ENCODE measurements at places on chromosomes 5 and 9.
A peak's percentile ranks its signal among the peaks of the same experiment; 100 is the strongest.

DNA sequence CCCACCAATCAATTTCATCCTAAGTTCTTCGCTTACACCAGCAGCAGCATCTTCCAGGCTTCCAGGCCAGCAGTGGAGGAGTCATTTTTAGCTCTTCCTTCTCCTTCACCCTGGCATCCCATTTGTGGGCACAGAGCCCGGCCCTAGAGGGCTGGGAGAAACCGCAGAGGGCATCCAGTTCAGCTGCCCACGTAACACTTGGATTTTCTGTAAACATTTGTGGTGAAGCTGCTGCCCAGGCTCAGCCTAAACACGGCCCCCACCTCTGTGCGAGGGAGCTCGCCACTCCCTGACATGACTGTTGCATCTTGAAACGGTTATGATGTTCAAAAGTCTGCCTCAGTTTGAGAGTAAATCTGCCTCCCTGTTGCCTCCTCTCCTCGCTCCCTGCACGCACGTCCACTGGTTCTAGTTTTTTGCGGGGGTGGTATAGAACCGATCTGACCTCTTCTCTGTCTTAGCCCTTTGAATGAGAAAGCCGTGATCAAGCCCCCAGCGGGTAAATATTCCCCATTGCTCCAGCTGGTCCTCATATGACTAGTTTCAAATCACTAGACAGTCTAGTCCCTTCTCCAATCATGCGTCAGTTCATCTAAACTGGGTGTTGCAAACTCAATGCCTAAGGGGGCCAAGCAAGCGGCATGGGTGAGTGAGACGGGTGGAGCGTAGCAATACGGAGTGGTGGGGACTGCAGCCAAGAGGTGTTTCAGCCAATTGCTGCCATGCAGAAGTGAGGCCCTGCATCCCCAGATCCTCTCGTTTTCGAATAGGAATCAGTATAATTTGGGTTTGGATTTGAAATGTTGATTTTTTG, 34.9 kb upstream of the N4BP3 start:
- DNase-seq = no peak

GRCh38 chr9:38042626-38043357, 26.2 kb downstream of the SHB start:
- DNase-seq = no peak

DNA sequence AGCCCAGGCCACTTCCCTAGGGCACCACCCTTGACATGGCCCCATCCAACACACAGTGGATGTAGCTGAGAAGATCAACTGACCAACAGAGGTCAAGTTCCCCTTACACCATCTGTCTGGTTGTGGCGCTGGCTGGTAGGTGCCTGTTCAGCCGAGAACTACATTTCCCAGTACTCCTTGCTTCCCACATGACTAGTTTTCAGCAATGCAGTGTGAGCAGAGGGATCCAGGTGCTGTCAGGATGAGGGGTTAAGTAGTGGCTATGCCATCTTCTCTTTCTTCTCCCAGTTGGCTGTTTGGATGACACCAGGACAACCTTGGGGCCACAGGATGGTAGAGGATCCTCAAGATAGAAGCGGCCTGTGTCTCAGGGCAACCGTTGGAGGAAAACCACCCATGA, 48.6 kb upstream of the SH3PXD2B start:
- no peak for DNase-seq

DNA sequence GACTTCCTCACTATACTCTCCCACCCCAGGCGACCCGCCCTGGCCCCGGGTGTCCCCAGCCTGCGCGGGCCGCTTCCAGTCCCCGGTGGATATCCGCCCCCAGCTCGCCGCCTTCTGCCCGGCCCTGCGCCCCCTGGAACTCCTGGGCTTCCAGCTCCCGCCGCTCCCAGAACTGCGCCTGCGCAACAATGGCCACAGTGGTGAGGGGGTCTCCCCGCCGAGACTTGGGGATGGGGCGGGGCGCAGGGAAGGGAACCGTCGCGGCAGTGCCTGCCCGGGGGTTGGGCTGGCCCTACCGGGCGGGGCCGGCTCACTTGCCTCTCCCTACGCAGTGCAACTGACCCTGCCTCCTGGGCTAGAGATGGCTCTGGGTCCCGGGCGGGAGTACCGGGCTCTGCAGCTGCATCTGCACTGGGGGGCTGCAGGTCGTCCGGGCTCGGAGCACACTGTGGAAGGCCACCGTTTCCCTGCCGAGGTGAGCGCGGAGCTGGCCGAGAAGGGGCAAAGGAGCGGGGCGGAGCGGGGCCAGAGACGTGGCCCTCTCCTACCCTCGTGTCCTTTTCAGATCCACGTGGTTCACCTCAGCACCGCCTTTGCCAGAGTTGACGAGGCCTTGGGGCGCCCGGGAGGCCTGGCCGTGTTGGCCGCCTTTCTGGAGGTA, 2.1 kb downstream of the CA9 start:
- DNase-seq = peak; percentile 23

DNA sequence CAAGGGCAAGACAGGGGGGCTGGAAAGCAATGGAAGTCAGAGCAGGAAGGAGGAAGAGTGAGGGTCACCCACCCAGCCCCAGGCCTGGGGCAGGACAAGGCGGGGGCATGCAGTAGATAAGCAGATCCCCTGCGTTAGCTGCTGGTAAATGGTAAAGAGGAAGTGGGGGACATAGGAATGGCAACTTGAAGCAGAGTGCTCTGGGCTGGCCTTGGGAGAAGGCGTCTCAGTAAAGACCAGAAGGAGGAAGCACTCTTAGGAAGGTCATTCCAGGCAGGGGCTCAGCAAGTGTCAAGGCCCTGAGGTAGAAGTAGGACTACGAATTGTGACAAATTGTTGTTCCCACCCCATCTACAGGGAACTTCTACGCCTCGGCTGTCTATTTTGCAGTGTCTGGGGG, 15.1 kb downstream of the TCOF1 start:
- no peak for DNase-seq

DNA sequence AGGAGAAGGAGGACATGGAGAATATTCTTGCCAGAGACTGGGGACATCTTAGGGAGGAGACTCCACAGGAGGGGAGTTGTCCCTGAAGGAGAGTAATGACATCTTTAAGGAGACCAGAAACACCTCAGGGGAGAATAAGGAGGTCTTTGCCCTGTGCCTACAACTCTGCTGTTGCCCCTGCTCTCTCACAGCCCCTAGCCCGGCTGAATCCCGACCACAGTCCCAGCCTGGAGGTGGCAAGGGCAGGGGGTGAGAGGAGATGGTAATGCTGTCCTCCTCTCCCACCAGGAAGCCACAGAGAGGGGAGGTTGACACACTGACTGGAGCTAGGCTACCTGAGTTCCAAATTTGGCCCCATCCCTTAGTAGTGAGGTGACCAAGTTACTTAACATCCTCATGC, 30.2 kb upstream of the ENHO start:
- no peak for DNase-seq

- DNase-seq = no peak
Observed at GRCh38 chr5:90967851-90968250, 409.3 kb downstream of the ADGRV1 start.

DNA sequence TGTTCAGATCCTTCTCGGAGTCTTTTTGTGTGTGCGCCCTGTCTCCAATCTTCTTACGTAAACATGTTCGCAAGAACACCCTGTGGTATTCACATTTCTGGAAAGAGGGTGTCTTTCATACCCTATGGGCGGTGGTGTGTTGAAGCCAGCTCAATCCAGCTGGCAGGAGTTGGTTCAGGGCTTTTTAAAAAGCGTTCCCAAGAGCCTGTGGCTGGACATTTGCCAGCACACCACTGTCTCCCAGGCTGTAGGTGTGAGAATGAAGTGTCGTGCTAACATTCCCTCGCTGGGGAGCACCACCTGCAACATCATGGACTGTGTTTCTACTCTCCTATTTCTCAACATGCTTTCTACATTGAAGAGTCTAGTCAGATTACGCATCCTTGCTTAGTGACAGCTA, 51.7 kb downstream of the S1PR3 start:
- DNase-seq = no peak

GRCh38 chr5:151238303-151238741, 14.4 kb upstream of the CCDC69 start:
- no peak for DNase-seq

- DNase-seq = no peak
Observed at GRCh38 chr5:65482296-65482735, 596 bp upstream of the ADAMTS6 start.

DNA sequence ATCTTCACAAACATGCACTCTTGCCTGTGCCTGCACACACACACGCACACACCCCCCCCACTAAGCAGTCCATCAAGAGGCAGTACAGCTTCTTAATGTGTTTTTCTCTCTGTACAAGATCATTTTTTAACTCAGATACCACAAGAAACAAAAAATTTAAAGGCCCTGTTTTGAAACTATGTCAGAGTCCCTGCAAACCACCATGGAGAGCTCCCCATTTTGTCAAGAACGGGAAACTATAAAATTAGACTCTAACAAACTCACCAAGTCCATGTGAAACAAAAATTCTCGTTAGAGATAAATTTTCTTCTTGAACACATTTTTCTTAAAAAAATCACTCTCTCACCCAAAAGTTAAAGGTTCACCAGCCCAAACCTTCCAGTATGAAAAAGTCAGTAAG, 86.3 kb downstream of the ELAVL2 start:
- DNase-seq = no peak

GRCh38 chr5:80399526-80400239, 8.2 kb upstream of the ZFYVE16 start:
- DNase-seq = no peak

DNA sequence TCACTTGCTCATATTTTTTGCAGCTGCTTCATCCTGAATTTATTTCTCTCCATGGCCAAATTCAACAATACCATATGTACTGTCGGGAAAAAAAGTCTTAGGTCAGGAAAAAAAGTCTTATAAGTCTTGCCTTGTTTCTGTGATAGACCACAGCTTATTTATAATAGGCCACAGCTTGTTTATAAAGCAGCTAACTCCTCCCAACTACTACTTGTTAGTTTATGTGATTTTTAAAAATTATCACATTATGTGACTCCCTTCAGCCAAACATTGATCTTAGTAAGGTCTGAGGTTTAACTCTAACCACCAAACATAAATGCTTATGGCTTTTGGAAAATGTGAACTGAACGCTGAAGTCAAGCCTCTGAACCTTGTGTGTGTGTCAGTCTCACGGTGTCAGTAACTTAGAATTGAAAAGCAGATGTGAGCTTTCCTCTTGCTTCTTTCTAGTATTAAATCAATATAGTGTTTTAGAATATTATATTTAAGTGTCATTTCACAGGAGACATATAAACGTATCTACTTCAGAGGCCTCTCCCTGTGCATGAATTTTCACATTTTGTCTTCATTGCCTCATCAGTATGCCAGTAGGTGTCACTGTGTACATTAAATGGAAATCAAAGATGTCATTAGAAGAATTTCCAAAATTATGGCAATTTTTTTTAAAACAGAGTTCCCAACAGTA, 51.3 kb downstream of the SNX24 start:
- DNase-seq = peak; percentile 6

GRCh38 chr5:69004676-69005075, 89.1 kb upstream of the SLC30A5 start:
- DNase-seq = no peak

- DNase-seq = no peak
Observed at GRCh38 chr5:66830636-66831035, 234.4 kb downstream of the MAST4 start.

- DNase-seq = no peak
Observed at GRCh38 chr9:133134388-133135145, 13.5 kb upstream of the RALGDS start.

DNA sequence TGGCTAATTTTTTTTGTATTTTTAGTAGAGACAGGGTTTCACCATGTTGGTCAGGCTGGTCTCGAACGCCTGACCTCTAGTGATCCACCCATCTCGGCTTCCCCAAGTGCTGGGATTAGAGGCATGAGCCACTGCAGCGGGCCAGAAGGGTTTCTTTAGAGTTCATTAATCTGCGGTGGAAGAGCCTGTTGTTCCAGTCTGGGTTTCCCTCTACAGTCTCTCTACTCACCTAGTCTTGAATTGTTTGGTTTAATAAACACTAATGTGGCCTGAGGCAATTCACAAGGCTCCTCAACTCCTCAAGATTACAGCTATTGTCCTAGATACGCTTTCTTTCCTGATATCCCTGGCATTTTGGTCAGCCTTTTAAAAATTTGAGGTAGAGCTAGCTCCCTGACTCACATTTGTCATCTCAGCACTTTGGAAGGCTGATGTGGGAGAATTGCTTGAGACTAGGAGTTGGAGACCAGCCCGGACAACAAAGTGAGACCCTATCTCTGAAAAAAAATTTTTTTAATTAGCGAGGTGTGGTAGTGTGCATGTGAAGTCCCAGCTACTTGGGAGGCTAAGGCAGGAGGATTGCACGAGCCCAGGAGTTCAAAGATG, 4.6 kb upstream of the SAR1B start:
- no peak for DNase-seq

GRCh38 chr9:71357346-71357745, 235.9 kb upstream of the TRPM3 start:
- DNase-seq = no peak

- DNase-seq = no peak
Observed at GRCh38 chr5:82422751-82423181, 144.6 kb upstream of the RPS23 start.

GRCh38 chr9:68443624-68444023, 87.2 kb downstream of the PGM5 start:
- DNase-seq = no peak

DNA sequence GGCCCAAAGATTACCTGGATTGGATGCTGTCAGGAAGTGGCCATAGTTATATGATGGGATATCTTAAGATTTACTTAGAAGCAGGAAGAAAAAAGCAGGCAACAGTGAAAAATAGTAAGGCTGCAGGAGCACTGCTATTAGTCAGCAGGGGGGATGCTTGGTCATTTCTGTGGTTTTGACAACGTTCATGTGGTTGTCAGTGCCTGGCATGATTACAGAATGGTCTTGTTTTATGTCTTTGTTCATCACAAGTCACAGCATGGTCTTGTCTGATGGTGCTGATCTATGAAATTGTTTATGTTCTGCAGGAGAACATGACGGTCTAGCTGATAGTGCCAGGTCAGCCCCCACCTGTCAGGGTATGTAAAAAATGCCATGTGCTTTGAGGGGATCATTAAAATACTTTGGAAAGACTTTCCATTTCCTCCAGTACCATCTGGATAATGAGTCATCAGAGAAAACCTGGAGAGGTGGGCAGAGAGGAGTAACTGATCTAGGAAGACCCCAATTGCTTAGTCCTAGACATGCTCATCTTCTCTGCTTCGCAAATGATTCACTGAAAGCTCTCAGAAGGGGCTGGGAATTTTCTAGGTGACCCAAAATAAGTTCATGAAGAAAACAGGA, 48.5 kb downstream of the PLGRKT start:
- no peak for DNase-seq

DNA sequence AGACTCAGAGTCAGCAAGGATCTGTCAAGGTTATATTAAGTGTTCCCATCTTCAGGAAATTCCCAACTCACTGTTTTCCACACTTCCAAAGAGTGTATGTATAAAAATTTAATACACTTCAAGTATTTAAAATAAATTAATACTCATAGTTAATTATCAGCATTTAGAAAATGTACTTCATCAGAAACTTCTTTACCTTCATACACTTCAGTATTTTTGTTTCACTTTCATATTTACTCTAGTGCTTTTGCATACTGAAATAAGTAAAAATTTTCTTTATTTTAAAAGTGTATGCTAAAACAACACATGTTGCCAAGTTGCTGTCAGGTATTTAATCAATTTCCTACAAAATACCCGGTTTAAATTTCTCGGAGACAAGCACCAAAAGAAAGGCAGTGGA, 16.5 kb downstream of the RICTOR start:
- no peak for DNase-seq
